ENCODE measurements at places on chromosomes 11 and 22.
A peak's percentile ranks its signal among the peaks of the same experiment; 100 is the strongest.

DNA sequence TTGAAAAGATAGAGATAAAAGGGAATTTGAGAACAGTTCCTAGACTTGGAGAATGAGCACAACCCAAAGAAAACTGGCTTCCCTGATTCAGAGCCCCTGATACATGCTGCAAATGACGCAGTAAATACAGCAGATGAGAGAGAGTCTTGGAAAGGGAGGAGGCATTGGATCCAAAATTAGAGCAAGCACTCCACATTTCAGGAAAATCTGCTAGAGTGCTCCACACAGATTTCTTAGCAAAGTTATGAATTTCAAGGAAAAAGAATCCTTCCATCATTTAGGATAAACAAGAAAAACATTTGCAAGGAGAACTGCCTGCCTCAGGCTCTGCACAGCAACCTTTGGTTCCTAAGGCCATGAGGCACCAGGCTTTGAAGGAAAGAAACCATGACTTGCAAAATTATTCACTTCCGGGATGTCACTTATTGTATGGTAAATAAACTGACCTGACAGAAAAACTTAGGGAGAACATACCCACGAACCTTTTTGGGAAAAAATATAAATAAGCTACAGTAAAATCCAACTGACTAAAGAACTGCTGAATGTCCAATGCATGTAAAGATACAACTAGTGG is 89.8 kb upstream of the RTL6 start:
- no peak for DNase-seq

DNA sequence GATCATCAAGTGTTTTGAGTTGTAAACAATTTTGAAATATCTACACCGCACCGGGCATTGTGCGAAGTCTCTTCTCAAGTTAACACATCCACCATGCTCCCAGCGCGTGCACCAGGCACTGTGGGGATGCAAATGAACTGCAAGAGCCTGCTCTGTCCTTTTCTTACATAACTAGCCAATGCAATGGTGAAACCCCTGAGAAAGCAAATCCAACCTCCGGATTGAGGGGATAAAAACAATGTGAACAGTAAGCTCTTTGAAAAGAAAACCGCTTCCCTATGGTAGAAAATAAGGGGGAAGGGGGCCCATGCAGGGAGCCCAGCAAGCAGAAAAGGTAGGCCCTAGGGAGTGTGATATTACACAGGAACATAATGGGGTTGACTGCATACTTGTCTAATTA is 274.9 kb upstream of the MPPED2 start:
- DNase-seq: no peak

GRCh38 chr11:65297026-65297672 is 17.5 kb upstream of the CDC42EP2 start:
- DNase-seq: no peak

DNA sequence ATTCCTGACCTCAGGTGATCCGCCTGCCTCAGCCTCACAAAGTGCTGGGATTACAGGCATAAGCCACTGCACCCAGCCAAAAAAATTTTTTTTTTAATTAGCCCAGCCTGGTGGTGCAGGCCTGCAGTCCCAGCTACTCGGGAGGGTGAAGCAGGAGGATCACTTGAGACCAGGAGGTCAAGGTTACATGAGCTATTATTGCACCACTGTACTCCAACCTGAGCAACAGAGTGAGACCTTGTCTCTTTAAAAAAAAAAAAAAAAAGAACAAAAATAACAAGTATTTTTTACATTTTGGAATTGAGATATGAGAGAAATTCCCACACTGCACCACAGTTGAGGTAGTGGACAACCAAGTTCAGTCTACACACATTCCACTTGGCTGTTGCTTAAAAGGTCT is 13.6 kb upstream of the L3MBTL2 start:
- DNase-seq: no peak

DNA sequence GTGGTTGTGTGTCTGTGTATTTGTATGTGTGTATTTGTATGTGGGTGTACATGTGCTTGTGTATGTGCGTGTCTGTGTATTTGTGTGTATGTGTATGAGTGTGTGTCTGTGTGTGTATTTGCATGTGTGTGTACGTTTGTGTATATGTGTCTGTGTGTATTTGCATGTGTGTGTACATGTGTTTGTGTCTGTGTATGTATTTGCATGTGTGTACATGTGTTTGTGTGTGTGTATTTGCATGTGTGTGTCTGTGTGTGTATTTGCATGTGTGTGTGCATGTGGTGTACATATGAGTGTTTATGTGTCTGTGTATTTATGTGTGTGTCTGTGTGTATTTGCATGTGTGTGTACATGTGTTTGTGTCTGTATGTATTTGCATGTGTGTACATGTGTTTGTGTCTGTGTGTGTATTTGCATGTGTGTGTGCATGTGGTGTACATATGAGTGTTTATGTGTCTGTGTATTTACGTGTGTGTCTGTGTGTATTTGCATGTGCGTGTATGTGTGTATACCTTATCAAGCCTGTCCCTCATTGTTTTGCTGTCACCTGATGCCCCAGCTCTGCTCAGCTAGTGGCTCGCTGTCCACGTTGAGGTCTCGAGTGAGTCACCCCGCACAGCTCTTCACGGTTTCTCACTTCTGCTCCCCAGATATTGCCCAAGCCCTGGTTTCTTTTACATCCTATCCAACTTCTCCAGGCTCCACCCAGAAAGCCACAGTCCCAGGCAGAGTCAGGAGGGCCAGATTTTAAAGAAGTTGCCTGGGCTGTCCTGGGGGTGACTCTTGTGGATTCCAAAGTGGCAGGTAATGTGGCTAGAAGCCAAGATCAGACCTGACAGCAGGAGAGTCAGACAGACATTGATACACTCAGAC is 15.2 kb downstream of the MB start:
- no peak for DNase-seq

- no peak for DNase-seq
Measured at GRCh38 chr11:58024601-58025091, 965 bp downstream of the OR9Q1 start.

GRCh38 chr11:130813638-130814037 is 102.6 kb downstream of the SNX19 start:
- DNase-seq: no peak

- DNase-seq: no peak
Measured at GRCh38 chr11:88359114-88359513, 21.6 kb upstream of the CTSC start.

DNA sequence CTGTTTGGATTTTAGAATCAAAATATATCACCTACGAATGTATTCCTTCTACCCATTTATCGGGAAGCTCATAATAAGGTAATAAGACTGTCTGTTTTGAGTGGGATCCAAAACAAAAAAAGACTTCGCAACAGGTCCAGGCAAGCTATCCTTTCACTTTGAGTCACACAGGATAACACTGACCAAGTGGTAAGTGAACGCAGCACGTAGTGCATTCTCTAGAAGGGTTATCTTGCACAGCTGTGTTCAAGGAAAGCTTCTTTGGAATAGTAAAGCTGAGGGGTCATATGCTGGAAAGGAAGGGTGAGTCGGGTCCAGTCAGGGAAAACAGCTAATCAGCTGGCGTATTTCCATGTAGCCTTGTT is 22.3 kb upstream of the NRGN start:
- DNase-seq: no peak

GRCh38 chr11:118213201-118213600 is 11.6 kb downstream of the JAML start:
- no peak for DNase-seq

GRCh38 chr22:24402460-24403192 is 24.8 kb upstream of the ADORA2A start:
- no peak for DNase-seq

DNA sequence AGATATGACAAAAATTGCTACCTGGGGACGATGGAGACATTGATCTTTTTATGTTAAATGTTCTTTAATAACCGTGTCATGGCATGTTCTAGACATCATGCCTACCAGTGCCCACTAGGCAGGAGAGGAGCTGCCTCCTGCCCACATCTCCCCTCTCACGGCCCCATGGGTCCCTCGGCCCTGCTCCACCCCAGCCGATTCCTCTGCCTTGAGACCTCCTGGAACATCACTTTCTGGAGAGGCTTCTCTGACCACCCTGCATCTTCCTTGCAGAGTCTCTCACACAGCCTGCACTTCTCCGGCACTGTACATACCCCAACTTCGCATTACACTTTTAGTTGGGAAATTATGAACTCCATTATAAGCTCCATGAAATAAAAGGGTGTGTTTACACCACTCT is 16.8 kb downstream of the EFCAB6 start:
- DNase-seq: no peak

GRCh38 chr11:111097191-111097590 is 148.3 kb upstream of the POU2AF2 start:
- no peak for DNase-seq

GRCh38 chr11:75492181-75492820 is 33.4 kb downstream of the GDPD5 start:
- peak; percentile 43 for DNase-seq

GRCh38 chr11:61754534-61755482 is 2.4 kb downstream of the MYRF start:
- DNase-seq: no peak

- no peak for DNase-seq
Measured at GRCh38 chr22:17960695-17961445, 63.5 kb downstream of the MICAL3 start.

DNA sequence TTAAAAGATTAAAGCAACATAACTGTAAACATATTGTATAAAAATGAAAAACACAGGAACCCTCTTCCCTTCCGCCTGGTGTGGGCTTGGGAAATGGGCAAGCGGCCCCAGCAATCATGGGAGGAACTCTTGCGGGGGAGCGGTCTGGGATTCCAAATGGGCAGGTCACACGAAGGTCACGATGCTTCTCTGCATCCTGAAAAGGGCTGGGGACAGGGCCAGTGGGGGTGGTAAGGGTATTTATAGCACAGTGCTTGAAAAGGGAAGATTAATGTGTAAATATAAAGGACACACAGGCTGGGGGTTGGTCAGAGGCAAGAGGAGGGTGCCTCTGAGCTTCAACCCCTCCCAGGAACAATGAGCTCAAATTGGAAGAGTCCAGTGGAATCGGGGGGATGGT is 46.9 kb upstream of the OR4B1 start:
- no peak for DNase-seq

DNA sequence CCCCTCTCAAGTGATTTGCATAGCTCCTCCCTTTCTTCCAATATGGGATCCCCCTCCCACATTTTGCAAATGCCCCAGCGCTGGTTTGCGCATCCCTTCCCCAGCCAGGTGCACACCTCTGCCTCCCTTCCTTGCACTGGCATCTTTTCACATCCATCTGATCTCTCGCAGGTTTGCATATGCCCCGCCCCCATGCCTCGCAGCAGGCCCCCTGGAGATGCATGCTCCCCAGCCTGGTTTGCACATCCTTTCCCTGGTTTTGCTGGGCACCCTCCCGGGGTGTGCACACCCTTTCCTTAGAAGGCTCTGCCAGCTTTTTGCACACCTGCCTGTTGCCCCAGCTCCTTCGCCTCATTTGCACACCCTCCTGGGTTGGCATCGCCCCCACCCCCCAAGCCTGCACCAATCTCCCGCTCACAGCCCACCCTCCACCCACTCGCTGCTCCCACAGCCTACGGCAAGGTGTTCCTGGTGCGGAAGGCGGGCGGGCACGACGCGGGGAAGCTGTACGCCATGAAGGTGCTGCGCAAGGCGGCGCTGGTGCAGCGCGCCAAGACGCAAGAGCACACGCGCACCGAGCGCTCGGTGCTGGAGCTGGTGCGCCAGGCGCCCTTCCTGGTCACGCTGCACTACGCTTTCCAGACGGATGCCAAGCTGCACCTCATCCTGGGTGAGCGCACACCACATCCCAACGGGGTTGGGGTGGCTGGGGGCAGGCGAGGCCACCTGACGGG is 917 bp downstream of the RPS6KA4 start:
- DNase-seq: no peak

- peak; percentile 17 for DNase-seq
Measured at GRCh38 chr11:107590460-107591377, at the start of gene ELMOD1. ELMOD1 (plus strand) TSS chr11:107591147; CDS start chr11:107618190, 27,043 bp downstream.

DNA sequence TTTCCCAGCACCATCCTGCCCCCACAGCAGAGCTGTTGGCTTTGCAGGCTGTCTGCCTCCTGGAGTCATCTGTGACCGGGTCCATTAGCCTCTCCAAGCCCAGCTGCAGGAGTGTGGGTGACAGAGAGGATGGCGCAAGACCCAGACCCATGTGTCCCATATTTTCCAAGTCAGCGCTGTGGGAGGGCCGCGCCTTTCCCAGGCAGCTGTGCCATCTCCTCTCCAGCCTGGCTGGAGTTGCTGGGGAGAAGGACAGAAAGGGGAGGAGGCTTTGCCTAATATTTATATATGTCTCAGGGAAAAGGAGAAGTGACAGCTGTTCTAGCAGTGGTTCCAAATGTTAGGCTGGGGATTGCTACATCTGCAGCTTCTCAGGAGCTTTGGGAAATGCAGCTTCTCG is 15.7 kb downstream of the DTX4 start:
- DNase-seq: no peak

DNA sequence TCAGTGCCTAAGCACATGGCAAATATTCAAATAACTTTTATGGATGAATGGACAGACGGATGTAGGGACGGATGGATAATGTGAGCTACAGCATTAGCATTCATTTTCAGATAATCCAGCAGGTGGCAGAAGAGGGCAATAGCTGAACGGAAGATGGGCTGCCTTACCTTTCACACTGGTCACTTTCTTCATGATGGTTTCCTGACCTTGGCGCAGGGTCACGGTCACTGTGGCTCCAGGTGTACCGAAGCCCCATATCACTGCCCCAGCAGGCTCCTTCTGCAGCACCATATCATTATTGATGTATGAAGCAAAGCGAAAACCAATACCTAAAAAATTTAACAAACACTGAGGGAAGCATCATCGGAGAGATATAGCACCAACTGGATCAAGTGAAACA is 4.3 kb downstream of the SIAE start:
- DNase-seq: peak; percentile 15

GRCh38 chr11:110053848-110054414 is 39.3 kb upstream of the ZC3H12C start:
- no peak for DNase-seq

GRCh38 chr11:78318321-78319114 is 99.1 kb downstream of the GAB2 start:
- no peak for DNase-seq

- no peak for DNase-seq
Measured at GRCh38 chr11:116478205-116478604, 294.6 kb downstream of the BUD13 start.

GRCh38 chr22:19360300-19360792 is 68.8 kb upstream of the CLTCL1 start:
- no peak for DNase-seq

DNA sequence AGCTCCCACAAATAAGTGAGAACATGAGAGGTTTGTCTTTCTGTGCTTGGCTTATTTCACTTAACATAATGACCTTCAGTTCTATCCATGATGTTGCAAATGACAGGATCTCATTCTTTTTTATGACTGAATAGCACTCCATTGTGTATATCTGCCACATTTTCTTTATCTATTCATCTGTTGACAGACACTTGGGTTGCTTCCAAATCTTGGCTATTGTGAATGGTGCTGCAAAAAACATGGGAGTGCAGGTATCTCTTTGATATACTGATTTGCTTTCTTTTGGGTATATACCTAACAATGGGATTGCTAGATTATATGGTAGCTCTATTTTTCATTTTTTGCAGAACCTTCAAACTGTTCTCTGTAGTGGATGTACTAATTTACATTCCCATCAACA is 13.3 kb downstream of the GVQW3 start:
- DNase-seq: no peak

- DNase-seq: no peak
Measured at GRCh38 chr11:1450949-1451710, 35.4 kb downstream of the MOB2 start.

Measured in T-helper 9 cell (primary cell).